Left renal cortex interstitium (tissue), 4 donors: ENCODE measurements at places on chromosomes 2 and 18. TPM values are rescaled to one million over a fixed set of nuclear protein-coding genes. Genes with fewer than 3 reads are reported as not detected.

The WNT6 gene
- polyA plus RNA-seq = 0.57 TPM

The PROC gene
- polyA plus RNA-seq = 4.9 TPM

The COL4A4 gene
- 48.6 TPM for polyA plus RNA-seq

The PSMA8 gene
- not detected for polyA plus RNA-seq

DNA sequence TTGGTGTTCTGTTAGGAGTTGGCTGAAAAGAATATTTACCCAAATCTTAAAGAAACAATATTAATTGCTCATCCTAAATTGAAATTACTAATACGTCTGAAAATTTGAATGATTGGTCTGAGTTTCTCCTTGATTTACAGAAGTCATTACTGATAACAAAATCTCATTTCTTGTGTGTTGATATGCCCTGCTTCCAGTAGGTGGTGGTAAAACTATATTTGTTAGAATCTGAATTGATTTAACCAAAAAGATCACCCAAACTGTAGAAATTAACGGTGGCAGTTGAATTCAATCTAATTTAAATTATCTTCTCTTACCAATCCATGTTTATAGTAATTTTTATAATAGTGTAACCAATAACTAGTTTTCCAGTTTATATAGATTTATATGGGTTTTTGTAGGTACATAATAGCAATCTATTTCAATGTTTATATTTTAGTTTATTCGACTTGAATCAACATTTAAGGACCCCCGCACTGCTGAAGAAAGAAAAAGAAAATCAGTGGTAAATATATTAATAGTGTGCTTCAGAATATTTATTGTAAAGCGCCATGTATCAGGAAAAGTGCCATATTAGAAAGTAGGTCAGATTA is 38.3 kb downstream of the PAPOLG start:
- DNase-seq = no peak

DNA sequence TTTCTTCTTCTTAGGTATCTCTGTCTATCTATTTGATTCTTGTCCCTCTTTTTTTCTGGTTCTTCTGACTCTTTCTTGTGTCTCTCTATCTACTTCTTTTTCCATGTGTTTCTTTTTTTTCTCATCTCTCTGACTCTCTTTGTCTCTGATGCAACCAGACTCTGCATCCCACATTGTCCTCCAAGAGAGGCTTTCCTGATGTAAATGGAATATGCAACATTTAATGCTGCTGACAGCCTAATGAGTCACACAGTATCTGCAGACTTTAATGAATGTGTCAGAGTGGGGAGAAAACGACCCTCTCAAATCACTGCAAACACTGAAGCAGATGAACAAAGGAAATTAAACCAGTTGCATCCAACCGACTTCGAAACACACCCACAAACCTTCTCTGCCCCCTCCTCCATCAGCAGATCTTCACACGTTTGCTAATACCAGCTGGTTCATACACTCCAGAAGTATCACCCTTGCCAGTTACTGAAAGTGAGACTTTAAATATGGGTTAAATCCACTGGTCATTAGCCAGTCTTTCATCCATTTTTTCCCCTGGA is 351.5 kb downstream of the TXNL1 start:
- DNase-seq = no peak

DNA sequence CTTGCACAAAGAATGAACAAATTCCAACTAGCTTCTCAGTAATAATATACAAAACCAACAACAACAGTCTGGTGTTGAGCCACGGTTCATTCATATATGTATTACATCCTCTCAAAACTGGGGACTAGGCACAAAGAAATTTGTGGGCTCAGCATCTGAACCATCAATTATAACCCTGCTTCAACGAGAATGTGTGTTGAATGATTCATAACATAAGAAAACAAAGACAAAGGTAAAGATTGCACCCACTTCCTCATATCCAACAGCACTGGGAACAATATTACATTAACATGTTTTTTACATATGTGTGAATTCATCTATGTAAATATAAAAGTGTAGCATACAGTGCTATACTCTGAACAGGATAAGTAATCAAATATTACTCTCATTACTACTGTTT is 144.8 kb downstream of the CDH2 start:
- DNase-seq = no peak

- DNase-seq = no peak
Observed at GRCh38 chr2:123258877-123259539, 766.1 kb upstream of the CNTNAP5 start.

DNA sequence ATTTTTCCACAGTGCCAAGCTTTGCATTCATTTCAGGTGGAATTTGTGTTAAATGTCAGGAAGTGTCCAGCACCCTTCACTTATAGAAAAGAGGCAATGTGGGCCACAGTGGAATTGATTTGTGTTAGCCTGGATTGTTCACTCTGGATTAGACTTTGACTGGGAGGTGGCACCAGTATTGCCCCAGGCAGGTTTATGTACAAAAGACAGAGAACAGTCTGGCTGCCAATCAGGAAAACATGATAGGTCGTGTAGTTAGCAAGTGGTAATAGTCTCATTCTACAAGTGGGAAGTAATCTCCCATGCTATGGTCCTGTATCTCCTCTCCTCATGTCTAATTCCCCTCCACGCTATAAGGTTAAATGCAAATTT is 45.6 kb downstream of the RAB27B start:
- DNase-seq = no peak

DNA sequence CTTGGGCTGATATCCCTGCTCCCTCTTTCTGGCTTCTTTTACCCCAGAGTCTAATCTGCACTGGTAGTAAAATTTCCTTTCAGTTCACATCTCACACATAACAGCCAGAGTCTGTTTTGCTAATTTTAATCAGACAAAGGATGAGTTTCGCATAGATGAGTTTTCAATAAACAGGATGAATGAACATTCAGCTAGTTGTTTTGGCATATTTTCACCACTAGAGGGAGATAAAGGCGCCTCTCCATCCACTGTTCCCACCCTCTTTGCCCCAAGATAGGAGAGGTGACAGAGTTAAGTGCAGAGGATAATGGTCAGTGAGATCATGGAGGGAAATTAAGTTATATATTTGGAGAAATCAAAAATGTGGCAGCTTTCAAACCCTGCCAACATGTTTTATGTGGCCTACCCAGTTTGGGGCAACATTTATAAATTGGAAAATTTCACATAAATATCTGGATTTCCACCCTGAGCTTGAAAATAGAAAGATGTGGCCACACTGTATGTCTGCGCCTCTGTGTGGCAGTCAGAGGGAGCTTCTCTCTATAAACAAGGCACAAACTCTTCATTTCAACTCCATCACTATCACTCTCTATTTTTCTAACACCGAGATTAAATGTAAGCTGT is 48.5 kb upstream of the DTNA start:
- no peak for DNase-seq

DNA sequence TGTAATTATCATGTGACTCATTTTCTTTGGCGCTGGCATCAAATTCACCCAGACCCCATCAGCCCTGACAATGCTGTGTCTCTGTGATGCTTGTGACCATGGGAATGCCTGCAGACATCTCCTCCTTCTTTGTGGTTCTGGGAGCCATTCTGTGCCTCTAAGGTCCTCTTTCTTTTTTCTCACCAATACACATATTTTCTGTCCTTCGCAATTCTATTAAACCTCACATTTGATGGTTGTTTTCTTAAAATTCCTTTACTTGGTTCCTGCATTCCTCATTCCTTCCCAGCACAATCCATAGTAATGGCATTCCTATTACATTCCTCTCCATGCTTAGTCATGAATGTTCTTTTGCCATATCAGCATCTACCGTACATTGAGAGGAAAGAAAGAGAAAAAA is 375.3 kb downstream of the PIK3C3 start:
- DNase-seq = no peak

DNA sequence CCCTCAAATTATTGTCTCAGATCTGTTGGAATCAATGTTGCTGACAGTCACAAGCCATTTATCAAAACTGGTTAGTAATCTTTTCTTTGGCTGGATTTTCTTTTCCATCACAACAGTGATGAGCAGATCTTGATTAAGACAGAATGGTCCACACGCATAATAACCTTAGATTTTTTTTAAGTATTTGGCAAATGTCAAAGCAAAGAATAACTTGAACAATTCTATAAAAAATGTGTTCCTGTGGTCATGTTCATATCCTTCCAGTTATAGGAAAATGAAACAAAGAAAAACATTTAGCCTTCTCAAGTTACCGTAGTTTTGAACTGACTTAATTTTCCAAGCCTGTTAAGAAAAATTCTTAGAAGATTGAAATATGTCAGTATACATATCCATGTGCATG is 659.9 kb upstream of the ID2 start:
- no peak for DNase-seq

GRCh38 chr2:82665691-82666090 is 1793.4 kb downstream of the SUCLG1 start:
- DNase-seq = no peak

GRCh38 chr2:42800981-42801380 is 8.6 kb upstream of the HAAO start:
- no peak for DNase-seq

DNA sequence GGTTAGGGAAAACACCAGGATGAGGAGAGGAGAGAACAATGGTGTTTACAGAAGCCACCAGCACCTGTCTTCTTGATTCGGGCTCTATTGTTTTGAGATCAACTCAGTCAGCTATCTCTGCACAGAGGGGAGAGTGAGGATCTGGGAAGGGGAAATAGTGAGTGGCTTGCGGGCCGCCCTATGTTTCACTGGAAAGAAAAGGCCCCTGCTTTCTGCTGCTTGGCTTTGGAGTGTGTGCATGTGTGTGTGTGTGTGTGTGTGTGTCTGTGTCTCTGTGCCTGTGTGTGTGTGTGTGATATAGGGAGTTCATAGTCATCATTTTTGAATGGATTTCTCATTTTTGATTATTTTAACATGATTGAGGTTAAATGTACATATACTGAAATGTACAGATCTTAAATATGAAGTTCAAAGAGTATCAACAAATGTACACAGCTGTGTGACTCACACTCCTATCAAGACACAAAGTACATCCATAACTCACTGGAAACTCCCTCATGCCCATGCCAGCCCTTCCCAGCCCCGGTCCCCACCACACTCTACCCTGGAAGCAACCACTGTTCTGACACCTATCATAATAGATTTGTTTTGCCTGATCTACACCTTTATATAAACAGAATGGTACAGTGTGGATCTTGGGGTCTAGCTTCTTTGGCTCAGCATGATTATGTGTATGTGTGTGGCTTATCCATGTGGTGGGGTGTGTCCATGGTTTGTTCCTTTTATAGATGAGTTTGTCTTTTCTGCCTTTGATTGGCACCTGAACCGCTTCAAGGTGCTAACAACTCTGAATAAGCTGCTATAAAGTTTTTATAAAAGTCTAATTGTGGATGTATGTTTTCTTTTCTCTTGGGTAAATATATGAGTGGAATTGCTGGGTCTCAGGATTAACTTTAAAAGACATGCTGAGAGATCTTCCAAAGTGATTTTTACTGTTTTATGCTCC is 258.3 kb downstream of the SETBP1 start:
- DNase-seq = no peak

DNA sequence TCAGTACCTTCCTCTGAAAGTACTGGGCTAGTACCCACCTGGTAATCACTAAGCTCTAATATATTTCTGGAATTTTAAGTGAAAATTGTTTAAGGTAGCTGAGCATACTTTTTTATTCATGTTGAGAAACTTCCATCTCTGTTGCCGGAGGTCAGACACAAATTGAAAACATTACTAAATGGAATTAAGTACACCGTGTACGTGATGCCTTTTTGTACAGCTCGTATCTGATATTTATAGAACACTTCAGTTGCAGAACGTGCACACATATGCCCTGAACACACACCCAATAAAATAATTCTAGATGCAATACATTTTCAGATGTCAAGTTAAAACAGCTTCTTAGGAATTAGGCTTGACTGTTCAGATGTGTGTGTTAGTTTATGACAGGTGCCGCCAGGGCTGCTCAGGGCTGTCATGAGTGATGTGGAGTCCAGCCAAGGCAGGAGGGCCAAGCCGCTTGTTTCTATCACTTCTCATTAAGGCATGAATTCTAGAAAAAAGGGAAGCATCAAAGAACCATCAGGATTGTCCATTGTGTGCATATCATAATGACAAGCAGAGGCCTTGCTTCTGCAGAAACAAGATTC is 80.9 kb upstream of the FOSL2 start:
- DNase-seq = no peak

GRCh38 chr2:197707316-197708213 is 2.4 kb downstream of the MARS2 start:
- no peak for DNase-seq

GRCh38 chr2:227013330-227013729 is 150.7 kb downstream of the COL4A4 start:
- DNase-seq = no peak

DNA sequence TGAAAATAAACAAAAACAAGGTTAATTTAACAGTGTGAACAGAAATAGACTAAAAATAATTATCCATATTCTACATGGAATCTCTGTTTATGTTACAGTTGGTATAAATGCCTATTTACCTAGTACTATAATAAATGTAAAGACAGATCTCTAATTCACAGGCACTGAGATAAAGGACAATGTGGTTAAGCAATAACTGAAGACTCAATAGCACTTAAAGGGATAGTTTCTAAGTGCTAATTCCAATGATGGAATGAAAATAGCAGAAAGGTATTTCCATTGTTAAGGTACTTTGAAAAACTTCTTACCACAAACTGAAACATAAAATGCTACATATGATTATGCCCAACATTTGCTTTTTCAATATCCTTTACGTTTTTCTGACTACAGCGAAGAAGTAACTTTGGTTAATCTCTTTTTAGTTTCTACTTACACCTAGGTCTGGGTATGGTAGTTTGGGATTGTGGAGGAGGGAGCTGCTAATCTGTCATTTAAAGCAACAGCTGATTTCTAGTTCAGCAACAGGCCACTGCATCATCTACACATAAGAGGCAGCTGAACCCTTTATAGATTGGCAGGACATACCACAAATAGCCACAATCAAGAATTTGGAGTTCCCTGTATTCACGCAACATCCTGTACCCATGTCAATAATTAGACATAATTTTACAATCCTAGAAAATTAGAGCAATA is 27.2 kb downstream of the MAP4K3 start:
- DNase-seq = no peak

- DNase-seq = no peak
Observed at GRCh38 chr2:55968941-55969340, 45.4 kb upstream of the EFEMP1 start.

- DNase-seq = no peak
Observed at GRCh38 chr2:225994748-225995405, 595.4 kb downstream of the NYAP2 start.
